ENCODE measurements at places on chromosomes 4 and X.

DNA sequence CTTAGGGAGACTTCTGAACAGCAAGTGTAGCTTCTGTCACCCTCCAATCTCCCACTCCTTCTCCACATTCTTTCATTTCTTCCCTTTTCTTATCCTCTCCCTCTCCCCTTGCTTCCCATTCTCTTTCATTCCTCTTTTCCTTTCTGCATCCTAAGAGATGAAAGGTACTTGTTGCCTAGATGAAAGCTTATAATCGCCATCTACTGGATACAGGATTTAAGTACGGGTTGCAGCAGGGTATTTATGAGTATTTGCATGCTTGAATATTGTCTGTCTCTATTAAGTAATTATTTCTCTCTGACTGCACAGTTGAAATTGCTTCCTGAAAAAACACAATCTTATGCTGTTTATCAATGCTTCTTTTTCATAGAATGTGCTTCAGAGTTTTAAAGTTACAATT lies 174.0 kb upstream of the TENT5D start:
- no peak for DNase-seq

DNA sequence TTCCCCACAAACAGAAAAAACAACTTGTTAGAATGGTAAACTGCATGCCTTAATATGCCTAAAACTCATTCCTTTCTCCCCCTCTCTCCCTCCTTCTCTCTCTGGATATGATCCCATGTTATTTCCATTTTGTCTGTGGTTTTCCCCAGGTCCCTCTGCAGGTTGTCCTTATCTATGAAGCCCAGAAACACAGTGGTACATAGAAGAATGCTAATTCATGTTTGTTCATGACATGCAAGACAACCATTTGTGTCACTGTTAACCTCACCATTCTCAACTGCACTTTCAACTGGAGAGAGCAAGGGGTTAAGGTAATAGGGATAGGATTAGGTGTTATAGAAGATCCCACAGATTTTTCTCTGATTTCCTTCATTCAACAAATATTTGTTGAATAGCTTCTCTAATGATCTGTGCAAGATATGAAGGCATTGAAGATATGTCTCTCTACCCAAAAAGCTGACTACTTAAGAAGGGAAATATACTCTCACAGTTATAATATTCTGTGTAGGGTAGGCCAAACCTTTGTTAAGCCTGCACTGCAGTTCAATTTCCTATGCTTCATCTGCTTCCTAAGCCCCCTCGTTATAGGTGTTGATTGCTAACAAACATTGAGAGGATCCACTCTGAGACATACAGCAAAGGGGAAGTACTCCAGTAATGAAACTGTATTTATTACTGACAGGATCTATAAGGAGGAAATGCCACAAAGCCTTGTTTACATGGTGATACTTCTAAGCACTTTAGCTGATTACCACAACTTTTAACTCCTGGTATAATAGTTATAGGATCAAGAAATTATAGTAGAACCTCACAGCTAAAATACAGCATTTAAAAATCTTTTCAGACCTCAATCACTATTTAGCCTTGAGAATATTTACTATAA lies 96.1 kb downstream of the FRYL start:
- no peak for DNase-seq

DNA sequence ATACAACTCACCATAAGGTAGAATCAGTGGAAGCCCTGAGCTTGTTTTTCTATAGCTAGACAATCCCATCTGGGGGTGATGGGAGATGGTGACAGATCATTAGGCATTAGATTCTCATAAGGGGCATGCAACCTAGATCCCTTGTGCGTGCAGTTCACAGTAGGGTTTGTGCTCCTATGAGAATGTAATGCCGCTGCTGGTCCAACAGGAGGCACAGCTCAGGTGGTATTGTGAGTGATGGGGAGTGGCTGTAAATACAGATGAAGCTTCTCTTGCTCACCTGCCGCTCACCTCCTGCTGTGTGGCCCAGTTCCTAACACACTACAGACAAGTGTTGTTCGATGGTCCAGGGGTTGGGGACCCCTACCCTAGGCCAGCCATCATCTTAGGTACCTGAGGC lies 5.9 kb upstream of the GATB start:
- no peak for DNase-seq

DNA sequence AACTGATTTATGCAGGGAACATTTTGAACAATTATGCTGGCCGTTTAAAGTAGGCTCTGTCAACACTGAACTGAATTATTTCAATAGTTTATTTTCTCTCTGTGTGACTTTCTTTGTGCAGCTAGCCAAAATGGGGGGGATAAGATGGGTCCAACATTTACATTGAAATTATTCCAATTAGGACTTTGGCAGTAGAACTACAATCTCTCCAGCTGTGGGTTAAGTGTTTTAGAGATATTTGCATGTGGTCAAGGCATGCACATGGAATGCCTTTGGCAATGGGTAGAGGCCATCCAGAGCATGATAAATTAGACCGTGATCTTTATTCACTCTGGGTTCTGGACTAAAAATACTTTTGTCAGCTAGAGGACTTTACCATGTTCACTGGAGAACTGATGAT lies 107.9 kb upstream of the ELOVL6 start:
- DNase-seq: no peak

- no peak for DNase-seq
Measured at GRCh38 chr4:111985426-111985825, 159.8 kb upstream of the FAM241A start.

GRCh38 chr4:124111922-124112321 lies 600.6 kb downstream of the ANKRD50 start:
- DNase-seq: no peak

DNA sequence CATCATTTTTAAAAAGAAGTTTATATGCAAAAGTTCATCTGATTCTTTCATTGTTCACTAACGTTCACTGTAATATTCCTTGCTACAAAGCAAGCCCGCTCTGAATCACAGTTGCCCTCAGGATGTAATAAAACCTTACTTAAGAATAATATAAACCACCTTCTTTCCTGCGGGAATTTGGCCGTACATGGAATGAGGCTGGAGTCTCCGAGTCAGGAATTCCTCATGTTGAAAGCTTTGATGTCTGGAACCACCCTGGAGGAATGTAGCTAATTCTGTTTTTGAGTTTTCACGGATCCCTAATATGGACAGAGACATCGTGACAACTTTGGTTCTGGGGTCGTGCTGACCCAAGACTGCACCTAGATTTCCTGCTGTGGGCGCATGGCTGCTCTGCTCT lies 58.5 kb downstream of the CRLF2 start:
- no peak for DNase-seq

Measured in activated T-cell treated with anti-CD3 and anti-CD28 coated beads, Interleukin-2, amount 50 U/mL, for 48 hours (primary cell).